ENCODE measurements at places on chromosomes 12 and 14.
A peak's percentile ranks its signal among the peaks of the same experiment; 100 is the strongest.

- no peak for DNase-seq
Measured at GRCh38 chr14:100290607-100291304, 15.5 kb downstream of the SLC25A29 start.

DNA sequence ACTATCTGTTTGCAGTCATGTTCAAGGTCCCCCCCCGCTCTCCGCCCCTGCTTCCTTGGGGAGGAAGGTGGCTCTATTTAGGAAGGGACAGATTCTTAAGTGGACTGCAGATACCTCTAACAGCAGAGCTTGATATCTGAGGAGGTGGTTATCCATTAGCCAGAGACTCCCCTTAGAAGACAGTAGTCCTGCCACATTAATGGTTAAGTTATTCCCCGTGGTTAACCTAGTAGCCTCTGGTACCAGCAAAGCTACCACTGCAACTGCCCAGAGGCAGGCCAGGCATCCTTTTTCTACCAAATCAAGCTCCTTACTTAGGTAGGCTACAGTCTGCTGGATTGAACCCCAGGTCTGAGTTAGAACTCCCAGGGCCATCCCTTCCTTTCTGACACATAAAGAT is 162.1 kb upstream of the AVPR1A start:
- no peak for DNase-seq

GRCh38 chr14:69284170-69284569 is 24.2 kb downstream of the GALNT16 start:
- DNase-seq: no peak

GRCh38 chr14:76050797-76051392 is 65.3 kb downstream of the IFT43 start:
- peak; percentile 16 for DNase-seq

DNA sequence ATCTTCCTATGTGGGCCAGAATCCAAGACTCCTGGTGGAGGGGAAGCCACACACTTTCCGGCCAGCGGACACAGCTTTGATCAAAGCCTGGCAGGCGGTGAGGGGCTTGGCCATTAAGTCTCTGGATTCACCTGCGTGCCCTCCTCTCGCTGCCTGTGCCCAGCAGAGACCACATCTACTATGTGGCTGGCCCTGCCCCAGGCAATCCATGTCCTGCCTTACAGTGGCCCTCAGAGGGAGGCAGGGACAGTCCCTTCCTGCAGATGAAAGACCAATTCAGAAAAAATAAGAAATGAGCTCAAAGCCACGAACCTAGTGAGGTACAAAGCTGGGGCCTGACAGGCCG is 82.7 kb upstream of the GPR68 start:
- DNase-seq: no peak

DNA sequence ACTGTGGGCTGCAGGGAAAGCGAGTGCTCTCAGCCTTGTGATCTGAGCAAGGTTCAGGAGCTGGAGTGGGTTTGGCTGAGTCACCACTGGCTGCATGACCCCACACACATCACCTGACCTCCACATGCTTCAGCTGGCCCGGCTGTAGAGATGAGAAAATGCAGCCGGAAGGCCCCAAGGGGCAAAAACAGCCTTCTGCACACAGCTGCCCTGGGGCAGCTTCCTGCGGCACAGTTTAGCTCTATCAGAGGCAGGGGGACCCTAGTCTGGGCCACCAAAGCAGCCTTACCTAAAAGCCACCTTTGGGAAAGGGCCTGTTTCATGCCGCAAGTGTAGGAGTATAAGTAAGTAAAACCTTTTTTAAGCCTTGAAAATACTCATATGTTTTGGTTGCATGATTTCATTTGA is 123.3 kb downstream of the SSPN start:
- no peak for DNase-seq

GRCh38 chr12:71250166-71250565 is 92.4 kb upstream of the TSPAN8 start:
- no peak for DNase-seq

DNA sequence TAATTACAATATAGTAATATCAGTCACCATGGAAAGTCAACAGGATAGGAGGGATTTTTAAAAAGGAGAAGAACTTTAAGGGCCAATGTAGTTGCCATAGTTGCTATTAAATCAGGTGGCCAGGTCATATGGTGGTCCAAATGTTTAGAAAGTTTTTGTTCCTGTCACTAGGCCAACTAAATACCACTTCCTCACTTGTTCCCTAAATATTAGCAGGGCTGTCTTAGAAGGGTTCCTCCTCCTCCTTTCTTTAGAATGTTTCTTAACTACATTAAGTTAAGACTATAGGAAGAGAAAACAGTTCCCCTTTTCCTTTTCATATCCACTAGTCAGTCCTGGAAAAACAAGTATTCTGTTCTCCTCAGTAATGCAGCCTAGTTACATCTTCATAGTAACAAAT is 50.3 kb downstream of the MON2 start:
- DNase-seq: no peak

GRCh38 chr12:116361414-116362223 is 84.1 kb upstream of the MED13L start:
- DNase-seq: no peak

DNA sequence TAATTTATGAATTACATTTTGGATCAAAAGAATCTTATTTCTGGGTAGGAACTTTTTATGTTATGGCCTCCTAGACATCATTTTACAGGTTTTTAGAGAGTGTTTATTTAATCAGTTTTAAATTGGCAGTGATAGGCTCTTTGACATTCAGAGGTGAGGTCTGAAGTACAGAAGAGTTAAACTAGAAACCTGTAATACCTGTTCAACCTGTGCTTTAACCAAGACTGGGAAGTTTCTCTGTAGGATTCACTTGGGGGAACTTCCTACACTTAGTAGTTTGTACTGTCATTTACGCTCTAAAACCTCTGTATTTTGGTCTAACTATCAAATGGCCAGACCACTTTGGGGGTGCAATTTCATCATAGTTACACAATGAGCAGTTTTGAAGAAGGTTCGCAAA is 35.9 kb downstream of the PLEKHA5 start:
- no peak for DNase-seq

- no peak for DNase-seq
Measured at GRCh38 chr14:74147571-74147970, 62.8 kb downstream of the LIN52 start.

DNA sequence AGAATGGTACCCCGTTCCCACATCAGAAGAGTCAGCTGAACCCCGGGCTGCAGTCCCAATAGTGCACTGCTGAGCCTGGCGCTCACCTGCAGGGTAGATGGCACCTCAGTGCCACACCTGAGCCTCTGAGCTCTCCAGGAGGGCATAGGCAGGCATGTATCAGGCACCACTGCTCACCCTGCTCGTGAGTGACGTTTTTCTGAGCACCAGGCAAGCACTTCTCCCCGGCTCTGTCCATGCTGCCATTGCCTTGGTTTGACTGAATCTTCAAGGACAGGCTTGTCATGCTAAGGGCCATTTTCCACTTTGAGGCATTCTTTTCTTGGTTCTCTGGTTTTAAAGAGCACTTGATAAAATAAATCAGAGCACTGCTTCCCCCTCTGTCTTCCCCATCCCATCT is 161.6 kb upstream of the PRMT8 start:
- DNase-seq: no peak

- DNase-seq: no peak
Measured at GRCh38 chr12:5758347-5758746, 186.7 kb downstream of the ANO2 start.

DNA sequence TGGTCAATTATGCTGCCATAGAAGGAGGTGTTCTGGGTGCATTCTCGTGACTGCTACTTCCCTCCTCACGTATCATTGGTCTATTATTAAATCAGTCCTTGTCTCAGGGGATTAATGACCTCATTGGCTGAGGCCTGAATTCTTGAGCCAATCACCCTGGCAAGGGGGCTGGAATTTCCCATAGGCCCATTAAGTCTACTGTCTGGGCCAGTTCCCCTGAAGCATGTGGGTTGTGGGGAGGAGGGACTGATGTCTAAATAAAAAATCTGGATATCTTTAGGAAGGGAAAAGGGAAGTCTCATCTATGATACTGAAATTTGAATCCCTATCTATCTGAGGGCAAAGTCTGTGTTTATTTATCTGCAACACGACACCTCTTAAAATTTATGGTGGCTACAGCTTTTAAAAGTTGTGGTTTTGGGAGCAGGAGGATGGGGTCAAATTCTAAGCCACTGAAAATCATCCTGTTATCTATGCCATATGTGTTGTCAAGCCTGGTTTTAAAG is 71.9 kb downstream of the DYRK2 start:
- DNase-seq: no peak

- DNase-seq: no peak
Measured at GRCh38 chr12:103879048-103879692, 38.1 kb upstream of the NT5DC3 start.

DNA sequence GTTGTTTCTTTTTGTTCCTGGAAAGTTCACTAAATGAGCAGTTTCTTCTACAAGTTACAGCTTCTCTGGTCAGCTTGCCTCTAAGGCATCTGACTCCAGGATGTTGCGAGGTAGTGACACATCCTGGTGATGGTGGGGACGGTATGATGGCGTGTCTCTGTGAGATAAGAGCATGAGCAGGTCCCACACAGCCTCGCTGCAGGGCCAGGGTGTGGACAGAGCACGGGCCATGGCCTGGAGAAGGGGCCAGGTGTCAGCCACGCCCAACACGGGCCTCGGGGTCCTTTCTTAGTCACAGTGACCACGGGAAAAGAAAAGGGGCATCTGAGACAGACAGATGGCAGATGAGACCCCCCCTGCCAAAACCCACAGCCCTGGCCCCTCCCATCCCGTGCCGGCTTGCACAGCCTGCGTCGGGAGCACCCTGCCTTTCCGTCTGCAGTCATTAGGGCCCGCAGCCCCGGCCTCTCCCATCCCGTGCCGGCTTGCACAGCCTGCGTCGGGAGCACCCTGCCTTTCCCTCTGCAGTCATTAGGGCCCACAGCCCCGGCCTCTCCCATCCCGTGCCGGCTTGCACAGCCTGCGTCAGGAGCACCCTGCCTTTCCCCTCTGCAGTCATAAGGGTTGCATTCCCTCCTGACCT is 79.3 kb upstream of the DYNC1H1 start:
- no peak for DNase-seq

- DNase-seq: no peak
Measured at GRCh38 chr12:45587877-45588533, 141.5 kb upstream of the ARID2 start.

GRCh38 chr14:51219473-51220448 is 20.3 kb upstream of the TMX1 start:
- DNase-seq: no peak

- peak; percentile 25 for DNase-seq
Measured at GRCh38 chr12:81644503-81644902, 114.6 kb downstream of the PPFIA2 start.

DNA sequence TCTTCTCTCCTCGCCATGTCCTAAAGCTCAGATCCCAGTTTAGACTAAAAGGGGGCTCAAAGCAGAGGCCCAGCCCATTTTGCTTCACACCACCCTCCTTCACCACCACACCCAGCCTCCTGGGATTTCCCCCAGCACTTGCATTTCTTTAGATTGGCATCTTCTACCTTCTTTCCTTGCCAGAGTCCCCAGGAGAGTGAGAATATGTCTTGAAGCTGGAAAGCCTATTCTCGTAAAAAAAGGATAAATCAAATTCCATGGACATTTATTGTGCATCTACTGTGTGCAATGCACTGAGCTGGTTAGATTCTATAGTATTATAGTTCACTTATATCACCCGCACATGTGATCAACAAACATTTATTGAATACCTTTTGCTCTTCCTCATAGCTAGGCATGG is 10.2 kb downstream of the FBXW8 start:
- DNase-seq: no peak

DNA sequence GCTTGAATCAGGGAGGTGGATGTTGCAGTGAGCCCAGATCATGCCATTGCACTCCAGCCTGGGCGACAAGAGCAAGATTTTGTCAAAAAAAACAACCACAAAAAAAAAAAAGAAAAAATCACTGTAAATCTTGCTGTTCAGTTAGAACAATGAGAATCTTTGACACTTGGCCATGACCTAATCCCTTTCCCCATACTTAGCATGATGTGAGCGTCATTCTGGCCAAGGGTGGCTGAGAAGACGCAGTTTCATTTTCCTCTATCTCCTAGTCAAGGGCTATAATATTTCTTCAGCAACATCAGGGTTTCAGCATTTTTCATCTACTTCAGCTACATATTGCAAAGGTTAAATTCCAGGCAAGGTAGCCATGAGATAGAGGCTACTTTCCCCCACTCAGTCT is 599.4 kb upstream of the MDGA2 start:
- DNase-seq: no peak

DNA sequence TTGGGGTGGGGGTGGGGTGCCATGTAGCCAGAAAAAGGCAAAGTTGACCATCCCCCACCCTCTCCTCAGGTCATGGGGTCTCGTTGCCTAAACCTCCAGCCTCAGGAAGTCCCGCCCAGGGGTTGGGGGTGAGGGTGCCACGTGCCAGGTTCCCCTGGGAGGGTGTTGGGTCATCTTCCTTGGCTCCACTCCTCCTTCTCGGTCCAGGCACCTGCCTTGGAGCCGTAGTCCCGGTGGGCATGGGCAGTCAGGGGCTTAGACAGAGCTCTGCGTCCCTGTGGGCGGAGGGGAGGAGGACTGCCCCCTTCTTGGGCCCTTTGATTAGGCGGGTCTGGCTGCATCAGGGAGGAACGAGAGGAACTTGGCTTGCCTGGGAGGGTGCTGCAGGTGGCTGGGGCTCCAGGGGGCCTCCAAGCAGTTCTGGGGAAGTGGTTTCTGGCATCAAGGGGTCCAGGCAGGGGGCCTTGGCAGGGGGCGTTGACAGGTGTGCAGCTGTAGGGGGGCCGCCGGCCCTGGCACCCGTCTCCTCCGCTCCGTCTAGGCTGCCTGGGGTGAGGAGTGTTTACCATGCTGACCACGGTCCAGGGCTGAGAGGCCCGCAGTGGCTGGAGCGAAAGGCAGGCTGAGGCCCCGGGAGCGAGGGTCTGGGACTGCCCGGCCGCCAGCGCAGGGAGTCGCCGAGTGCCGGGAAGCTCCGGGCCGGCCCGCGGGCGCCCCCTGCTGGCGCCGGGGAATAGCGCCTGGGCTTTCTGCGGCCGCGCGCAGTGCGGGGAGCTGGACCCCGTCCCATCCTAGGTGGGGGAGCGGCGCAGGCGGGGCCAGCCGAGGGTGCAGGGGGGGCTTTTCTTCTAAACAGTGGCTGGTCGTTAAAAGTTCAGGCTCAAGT is 7.9 kb downstream of the SETD1B start:
- DNase-seq: peak; percentile 36

DNA sequence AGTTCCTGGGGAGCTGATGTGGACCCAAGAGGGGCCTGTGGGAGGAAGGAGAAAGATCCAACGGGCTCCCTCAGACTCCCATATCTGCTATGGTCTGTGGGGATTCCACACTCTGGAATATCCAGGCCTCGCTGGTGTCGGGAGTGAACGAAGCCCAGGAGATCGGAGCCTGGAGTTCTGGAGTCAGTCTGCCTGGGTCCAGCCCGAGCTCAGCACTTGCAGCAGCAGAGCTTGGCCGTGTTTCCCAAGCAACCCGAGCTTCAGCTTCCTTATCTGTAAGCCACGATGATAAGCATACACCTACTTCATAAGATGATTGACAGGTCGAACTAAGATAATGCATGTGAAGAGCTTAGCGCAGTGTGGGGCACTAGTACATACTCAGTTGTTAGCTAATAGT is 10.1 kb downstream of the LTBP2 start:
- no peak for DNase-seq

GRCh38 chr12:108063192-108063591 is 65.9 kb upstream of the WSCD2 start:
- DNase-seq: no peak

All from NCI-H1092 (cell line).